Fibroblast of lung (primary cell): ENCODE measurements at places on chromosomes 7 and 10. TPM values are rescaled to one million over a fixed set of nuclear protein-coding genes. Genes with fewer than 3 reads are reported as not detected.

DNA sequence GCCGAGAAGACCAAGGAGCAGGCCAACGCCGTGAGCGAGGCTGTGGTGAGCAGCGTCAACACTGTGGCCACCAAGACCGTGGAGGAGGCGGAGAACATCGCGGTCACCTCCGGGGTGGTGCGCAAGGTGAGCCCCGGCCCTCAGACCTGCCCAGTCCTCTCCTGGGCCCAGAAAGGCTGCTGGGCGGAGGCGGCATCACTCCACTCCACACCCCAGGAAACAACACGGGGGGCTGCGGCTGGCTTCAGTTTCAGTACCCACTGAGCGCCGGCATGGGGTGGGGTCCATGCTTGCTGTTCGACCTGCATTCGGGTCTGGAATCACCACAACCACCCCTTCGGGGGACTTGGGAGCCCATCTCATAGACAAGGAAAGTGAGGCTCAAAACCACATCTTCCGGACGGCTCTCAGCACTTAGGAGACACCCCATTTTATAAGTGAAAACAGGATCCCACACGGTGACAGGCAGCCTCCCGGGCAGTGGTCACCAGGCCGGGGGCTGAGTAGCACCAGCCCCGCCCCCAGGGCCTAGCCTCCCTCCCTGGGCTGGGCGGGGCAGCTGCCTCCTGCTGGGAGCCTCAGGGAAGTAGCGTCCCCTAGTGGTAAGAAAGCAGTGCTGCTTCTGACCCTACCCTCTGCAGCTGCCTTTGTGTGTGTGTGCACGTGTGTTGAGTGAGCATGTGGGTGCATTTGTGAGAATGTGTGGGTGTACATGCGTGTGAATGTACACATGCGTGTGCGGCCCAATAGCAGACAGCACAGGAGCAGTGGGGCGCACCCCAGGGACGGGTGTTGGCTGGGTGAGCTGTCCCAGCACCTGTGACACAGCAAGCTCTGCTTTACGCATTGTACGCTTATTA is 1.8 kb downstream of the SNCG start:
- H3K27me3 ChIP-seq, result no peaks in the 10 kb centered on the region
- H3K36me3 ChIP-seq, result no peaks in the 10 kb centered on the region
- H3K27ac ChIP-seq, result no peak overlapping the region
- H3K4me3 ChIP-seq, result no peak overlapping the region

DNA sequence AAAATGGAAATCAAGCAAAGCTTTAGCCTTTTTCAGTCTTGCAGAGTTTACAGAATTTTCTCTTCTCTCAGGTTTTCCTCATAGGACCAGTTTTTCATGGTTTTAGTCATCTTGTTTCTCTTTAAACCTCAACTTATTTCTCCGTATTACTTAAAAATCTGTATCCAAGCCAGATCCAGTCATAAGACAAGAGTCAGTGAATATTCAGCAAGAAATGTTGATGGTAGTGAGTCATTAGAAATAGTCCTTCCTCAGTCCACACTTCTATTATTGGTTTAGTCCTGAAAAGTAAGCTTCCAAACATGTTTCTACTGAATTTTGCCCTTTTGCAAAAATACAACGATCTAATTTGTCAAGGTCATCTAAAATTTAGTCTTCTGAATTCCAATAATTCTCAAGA is 107.0 kb downstream of the VIM start:
- no peaks in the 10 kb centered on the region for H3K4me1 ChIP-seq
- no peak overlapping the region for H3K27ac ChIP-seq
- no peak overlapping the region for H3K4me3 ChIP-seq
- DNase-seq, result peak; percentile 91
- no peaks in the 10 kb centered on the region for H3K27me3 ChIP-seq

GRCh38 chr7:105677410-105677730 is 96.1 kb upstream of the EFCAB10 start:
- H3K4me1 ChIP-seq, result peaks cover 6% of the 10 kb centered on the region
- H3K27me3 ChIP-seq, result no peaks in the 10 kb centered on the region
- DNase-seq, result no peak
- H3K36me3 ChIP-seq, result no peaks in the 10 kb centered on the region

DNA sequence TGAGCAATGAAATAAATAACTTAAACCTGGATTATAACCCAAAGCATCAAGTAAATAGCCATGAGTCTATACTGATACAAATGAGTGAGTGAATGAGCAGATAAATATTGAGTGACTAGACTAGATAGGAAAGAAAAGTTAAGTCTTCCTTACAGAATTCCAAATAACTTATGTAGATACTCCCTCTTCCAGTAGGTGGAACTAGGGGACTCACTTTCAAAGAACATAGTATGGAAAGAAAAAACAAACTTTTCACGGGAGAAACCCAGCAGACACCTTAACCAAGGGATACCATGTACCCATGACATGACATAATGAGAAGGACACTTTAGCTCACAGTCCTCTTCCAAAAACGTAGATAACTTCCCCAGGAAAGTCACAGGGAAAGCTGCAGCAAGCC is 32.2 kb downstream of the CSGALNACT2 start:
- H3K27ac ChIP-seq, result no peak overlapping the region
- H3K4me1 ChIP-seq, result no peaks in the 10 kb centered on the region
- peaks cover 6% of the 10 kb centered on the region for H3K36me3 ChIP-seq
- no peak overlapping the region for H3K4me3 ChIP-seq
- H3K27me3 ChIP-seq, result no peaks in the 10 kb centered on the region
- DNase-seq, result peak; percentile 42

- no peak overlapping the region for H3K4me3 ChIP-seq
- DNase-seq, result no peak
- H3K27me3 ChIP-seq, result no peaks in the 10 kb centered on the region
- no peaks in the 10 kb centered on the region for H3K36me3 ChIP-seq
- H3K4me1 ChIP-seq, result no peaks in the 10 kb centered on the region
Measured at GRCh38 chr10:64846700-64847099, 1325.5 kb downstream of the REEP3 start.

DNA sequence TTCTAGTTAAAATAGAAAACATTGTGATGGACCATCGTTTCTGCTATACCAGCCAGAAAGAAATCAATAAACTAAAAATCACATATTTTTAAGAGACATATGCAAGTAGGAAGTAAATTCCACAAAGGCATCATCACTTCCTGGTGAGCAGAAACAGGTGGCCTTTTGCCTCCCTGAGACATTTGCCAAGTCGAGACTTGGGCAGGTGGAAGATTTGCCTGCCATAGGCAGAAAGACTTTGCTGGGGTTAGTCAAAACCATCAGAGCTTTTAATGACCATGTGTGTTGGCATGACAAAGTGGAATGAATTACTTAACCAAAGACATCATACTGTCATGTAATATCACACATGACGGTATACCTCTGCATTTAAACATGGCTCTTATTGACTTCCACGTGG is 66.0 kb upstream of the FGL2 start:
- DNase-seq, result no peak
- H3K4me1 ChIP-seq, result no peaks in the 10 kb centered on the region
- no peaks in the 10 kb centered on the region for H3K27me3 ChIP-seq
- H3K27ac ChIP-seq, result no peak overlapping the region
- no peak overlapping the region for H3K4me3 ChIP-seq
- no peaks in the 10 kb centered on the region for H3K36me3 ChIP-seq

- no peak overlapping the region for H3K4me3 ChIP-seq
- no peaks in the 10 kb centered on the region for H3K4me1 ChIP-seq
- DNase-seq, result peak; percentile 17
Measured at GRCh38 chr7:40057292-40057691, 77.1 kb downstream of the MPLKIP start.

DNA sequence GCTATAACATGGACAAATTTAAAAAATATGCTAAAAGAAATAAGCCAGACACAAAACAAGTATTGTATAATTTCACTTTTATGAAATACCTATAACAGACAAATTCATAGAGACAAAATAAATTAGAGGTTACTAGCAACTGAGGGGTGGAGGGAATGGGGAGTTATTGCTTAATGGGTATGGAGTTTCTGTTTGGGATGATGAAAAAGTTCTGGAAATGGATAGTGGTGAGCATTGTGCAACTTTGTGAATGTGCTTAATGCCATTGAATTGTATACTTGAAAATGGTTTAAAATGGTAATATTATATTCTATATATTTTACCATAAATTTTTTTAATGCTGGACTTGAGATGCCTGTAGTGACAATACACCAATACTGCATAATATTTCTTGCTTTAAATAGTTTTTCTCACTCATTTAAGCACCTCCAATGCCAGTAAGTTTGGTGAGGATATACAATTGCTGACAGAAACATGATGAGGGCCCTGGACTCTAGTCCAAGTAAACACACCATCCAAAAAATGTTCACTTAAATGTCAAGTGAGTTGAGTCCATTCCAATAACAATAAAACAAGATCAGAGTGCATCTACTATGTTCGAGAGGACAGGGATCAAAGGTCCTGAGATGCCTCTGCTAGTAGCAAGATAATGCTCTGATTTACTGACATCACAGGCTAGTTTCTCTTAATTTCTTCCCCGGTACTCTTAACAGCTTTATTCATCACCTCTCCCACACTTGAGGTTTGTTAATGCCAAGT is 71.9 kb downstream of the NT5C2 start:
- no peak overlapping the region for H3K27ac ChIP-seq
- H3K4me1 ChIP-seq, result no peaks in the 10 kb centered on the region
- H3K27me3 ChIP-seq, result no peaks in the 10 kb centered on the region
- DNase-seq, result peak; percentile 79
- no peaks in the 10 kb centered on the region for H3K36me3 ChIP-seq

DNA sequence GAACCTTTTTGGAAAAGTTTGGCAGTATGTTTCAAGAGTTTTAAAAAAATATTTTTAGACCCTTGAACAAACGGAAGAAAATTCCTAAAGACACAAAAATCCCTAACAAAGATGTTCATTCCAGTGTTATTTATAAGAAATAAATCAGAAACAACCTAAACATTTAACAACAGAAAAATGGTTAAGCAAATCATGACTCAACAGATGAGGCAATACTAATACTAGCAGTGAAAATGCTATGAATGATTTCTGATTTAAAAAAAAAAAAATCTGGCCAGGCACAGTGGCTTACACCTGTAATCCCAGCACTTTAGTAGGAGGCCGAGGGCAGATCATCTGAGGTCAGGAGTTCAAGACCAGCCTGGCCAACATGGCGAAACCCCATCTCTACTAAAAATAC is 61.0 kb downstream of the ARHGAP12 start:
- H3K27me3 ChIP-seq, result no peaks in the 10 kb centered on the region
- peaks cover under 1% of the 10 kb centered on the region for H3K4me1 ChIP-seq
- no peak overlapping the region for H3K27ac ChIP-seq
- no peaks in the 10 kb centered on the region for H3K36me3 ChIP-seq

- H3K27ac ChIP-seq, result no peak overlapping the region
- no peak overlapping the region for H3K4me3 ChIP-seq
Measured at GRCh38 chr7:24764972-24765744, 7.9 kb upstream of the GSDME start.

DNA sequence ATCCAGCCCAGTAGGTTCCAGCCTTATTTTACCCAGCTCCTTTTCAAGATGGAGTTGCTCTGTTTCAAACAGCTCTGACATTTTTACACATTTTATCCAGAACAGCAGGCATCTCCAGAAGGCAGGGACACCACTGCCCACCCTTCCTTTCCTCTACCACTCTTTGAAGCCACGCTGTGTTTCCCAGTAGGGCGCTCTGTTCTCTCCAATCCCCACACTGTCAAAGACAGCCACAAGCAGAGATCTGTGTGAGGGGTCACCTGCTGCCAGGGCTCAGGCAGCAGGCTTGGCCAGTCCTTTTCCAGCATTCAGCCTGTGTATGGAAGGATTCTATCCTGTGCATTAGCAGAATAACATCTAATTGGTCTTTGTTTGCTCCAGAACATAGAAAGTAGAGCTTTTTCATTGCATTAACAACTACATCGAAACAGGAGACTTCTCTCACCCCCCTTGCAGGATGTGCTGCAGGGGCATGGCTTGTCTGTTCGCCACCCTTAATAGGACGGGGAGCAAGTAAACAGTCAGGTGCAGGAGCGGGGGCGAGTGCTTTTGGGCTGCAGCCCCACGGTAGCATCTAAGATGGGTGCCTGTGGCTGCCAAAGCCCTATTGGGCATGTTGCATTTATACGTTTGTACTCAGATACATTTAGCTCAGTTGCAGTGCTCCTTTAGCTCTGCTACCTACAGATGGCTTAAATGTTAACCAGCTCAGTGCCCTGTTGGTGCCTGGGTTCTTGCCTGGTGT is 326.1 kb downstream of the GALNT17 start:
- H3K27me3 ChIP-seq, result no peaks in the 10 kb centered on the region
- H3K27ac ChIP-seq, result no peak overlapping the region
- H3K4me1 ChIP-seq, result no peaks in the 10 kb centered on the region
- no peak for DNase-seq

GRCh38 chr7:125847692-125848091 is 918.1 kb upstream of the POT1 start:
- no peaks in the 10 kb centered on the region for H3K27me3 ChIP-seq
- DNase-seq, result no peak
- no peak overlapping the region for H3K4me3 ChIP-seq
- H3K27ac ChIP-seq, result no peak overlapping the region
- H3K36me3 ChIP-seq, result no peaks in the 10 kb centered on the region
- H3K4me1 ChIP-seq, result no peaks in the 10 kb centered on the region

The TEX47 gene
- total RNA-seq, result not detected in 2 replicates

The PLAC9 gene
- total RNA-seq, result 15.7 and 16.7 TPM in 2 replicates

The TMEM236 gene
- under 0.01 and 0.17 TPM in 2 replicates for total RNA-seq

The RARRES2 gene
- total RNA-seq, result 65.6 and 174 TPM in 2 replicates

The PLAU gene
- 60.1 and 93.6 TPM in 2 replicates for total RNA-seq
